Calu3 (cell line): ENCODE measurements at places on chromosomes 2 and 18. TPM values are rescaled to one million over a fixed set of nuclear protein-coding genes. Genes with fewer than 3 reads are reported as not detected.

TCF23 gene
- not detected in 2 replicates for total RNA-seq

FAM124B gene
- total RNA-seq: not detected in 2 replicates

KCNIP3 gene
- 1.1 and 2.1 TPM in 2 replicates for total RNA-seq

WNT6 gene
- not detected in 2 replicates for total RNA-seq

CROCC2 gene
- not detected in 2 replicates for total RNA-seq

RESP18 gene
- total RNA-seq: not detected in 2 replicates

RNU2-63P gene
- total RNA-seq: not detected in 2 replicates

SH3BP4 gene
- 35.0 and 36.9 TPM in 2 replicates for total RNA-seq

XPO1 gene
- 214 and 223 TPM in 2 replicates for total RNA-seq

QPCT gene
- 7.4 and 8.9 TPM in 2 replicates for total RNA-seq

UGT1A4 gene
- total RNA-seq: 6.1 TPM in 2 replicates

HADHA gene
- total RNA-seq: 127 TPM in 2 replicates

ASB18 gene
- total RNA-seq: not detected in 2 replicates

SCN7A gene
- total RNA-seq: not detected in 2 replicates

LNPK gene
- 24.6 and 31.1 TPM in 2 replicates for total RNA-seq

SS18 gene
- total RNA-seq: 86.6 and 89.9 TPM in 2 replicates

CD8B gene
- not detected in 2 replicates for total RNA-seq

IL36G gene
- total RNA-seq: 0.38 TPM in 1 of 2 replicates, not detected in the other

SIX3 gene
- total RNA-seq: not detected in 2 replicates

ALK gene
- not detected in 2 replicates for total RNA-seq

MFSD6 gene
- 29.8 and 39.4 TPM in 2 replicates for total RNA-seq

DNAH7 gene
- 1.7 and 2.5 TPM in 2 replicates for total RNA-seq

GTF3C2 gene
- 83.8 and 85.4 TPM in 2 replicates for total RNA-seq

USP14 gene
- 73.2 and 74.4 TPM in 2 replicates for total RNA-seq

ACOXL gene
- total RNA-seq: 2.4 and 2.7 TPM in 2 replicates

SLC8A1 gene
- total RNA-seq: 0.05 and 0.10 TPM in 2 replicates

RGPD4 gene
- total RNA-seq: not detected in 2 replicates

FOXI3 gene
- not detected in 2 replicates for total RNA-seq

NEU4 gene
- 0.14 and 0.37 TPM in 2 replicates for total RNA-seq

ZBTB7C gene
- total RNA-seq: not detected in 2 replicates

STPG4 gene
- total RNA-seq: 12.7 and 14.4 TPM in 2 replicates

NEMP2 gene
- 8.5 and 10.2 TPM in 2 replicates for total RNA-seq

TNP1 gene
- not detected in 2 replicates for total RNA-seq

MC5R gene
- not detected in 2 replicates for total RNA-seq

C2orf78 gene
- total RNA-seq: not detected in 2 replicates

PTPN18 gene
- 62.9 and 66.0 TPM in 2 replicates for total RNA-seq

ST8SIA5 gene
- 0.02 TPM in 1 of 2 replicates, not detected in the other for total RNA-seq

CMPK2 gene
- 26.6 and 76.6 TPM in 2 replicates for total RNA-seq
